MG63 (cell line): ENCODE measurements at places on chromosomes 5 and 9.

GRCh38 chr5:56327809-56328208, 94.7 kb upstream of the ANKRD55 start:
- DNase-seq, result no peak

- DNase-seq, result no peak
These were observed 51.3 kb downstream of the SNX24 start for GRCh38 chr5:122896598-122897282.

DNA sequence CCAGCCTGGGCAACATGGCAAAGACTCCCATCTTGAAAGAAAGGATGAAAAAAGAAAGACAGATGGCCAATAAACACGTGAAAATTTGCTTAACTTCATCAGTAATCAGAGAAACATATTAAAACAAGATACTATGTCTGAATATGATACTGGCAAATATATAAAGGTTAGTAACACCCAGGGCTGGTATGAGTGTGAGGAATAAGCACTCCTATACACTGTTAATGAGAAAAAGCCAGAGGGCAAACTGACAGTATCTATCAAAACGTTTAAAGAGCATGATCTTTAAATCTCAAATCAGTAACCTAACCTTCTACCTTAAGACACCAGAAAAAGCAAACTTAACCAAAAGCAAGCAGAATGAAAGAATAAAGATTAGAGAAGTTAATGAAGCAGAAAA, 14.1 kb downstream of the B4GALT1 start:
- no peak for DNase-seq

GRCh38 chr9:126474786-126475485, 138.8 kb upstream of the LMX1B start:
- DNase-seq, result no peak

- no peak for DNase-seq
These were observed 173.1 kb downstream of the SYK start for GRCh38 chr9:90974643-90975245.

DNA sequence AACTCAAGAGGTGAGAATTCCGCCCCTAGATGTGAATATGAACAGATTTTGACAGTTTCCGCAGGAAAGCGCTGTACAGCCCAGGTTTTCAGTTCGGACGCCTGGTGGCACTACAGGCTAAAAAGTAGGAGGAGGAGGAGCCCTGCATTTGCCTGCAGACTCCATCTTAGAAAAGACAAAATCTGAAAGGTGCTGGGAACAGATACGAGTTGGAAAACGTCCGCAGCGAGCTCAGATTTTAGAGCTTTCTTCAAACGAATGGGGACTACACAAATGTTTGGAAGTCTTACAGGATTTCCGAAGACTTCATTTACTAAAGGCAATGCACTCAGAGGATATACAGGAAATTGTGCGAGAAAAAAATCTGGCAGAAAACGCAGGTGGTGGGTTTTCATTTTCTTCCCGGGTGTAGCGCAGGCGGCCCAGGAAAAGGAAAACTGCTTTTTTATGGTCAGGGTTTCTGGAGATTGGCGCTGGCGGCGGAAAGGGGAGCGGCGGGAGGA, 9.9 kb upstream of the PCDHB2 start:
- peak; percentile 58 for DNase-seq

DNA sequence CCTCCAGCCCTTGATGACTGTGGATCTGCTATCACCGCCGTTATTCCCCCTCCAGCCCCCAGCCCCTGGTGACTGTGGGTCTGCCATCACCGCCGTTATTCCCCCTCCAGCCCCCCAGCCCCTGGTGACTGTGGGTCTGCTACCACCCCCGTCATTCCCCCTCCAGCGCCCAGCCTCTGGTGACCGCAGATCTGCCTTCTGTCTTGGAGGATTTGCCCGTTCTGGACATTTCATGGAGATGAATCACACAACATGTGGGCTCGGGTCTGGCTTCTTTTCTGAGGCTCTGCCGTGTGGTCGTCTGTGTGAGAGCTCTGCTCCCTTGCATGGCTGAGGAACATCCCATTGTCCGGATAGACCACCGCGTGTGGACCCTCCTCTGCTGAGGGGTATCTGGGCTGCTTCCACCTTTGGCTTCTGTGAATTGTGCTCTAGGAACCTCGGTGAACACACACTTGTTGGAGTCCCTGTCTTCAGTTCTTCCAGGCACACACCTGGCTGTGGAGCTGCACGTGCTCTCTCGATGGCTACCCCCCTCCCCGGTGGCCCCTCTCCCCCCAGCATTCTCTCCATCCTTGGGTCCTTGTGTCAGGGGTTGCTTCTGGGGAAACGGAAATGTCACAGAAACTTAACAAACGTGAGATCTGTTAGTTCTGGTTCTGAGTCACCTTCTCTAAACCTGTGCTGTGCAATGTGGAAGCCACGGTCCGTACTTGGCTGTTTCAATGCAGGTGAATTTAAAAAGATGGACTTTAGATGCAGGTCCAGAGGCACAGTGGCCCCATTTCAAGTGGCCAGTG, 105.3 kb upstream of the COL5A1 start:
- DNase-seq, result peak; percentile 49

DNA sequence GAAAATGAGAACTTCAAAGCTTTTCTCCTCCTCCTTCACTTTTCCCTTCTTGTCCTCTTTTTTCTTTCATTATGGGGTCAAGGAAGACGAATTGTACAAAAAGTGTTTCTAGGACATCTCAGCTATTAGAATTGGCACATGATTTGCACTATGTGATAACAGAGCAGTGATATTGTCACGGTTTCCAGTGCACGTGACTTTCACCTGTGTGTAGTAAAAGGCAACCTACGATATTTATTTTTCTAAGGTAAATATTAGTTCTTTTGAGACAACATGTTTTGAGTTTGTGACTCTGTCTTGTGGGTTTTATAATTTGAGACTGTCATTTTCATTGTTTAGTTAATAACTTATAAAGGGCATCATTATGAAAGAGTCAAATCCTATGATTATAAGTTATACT, 213.1 kb downstream of the PSAT1 start:
- DNase-seq, result no peak

DNA sequence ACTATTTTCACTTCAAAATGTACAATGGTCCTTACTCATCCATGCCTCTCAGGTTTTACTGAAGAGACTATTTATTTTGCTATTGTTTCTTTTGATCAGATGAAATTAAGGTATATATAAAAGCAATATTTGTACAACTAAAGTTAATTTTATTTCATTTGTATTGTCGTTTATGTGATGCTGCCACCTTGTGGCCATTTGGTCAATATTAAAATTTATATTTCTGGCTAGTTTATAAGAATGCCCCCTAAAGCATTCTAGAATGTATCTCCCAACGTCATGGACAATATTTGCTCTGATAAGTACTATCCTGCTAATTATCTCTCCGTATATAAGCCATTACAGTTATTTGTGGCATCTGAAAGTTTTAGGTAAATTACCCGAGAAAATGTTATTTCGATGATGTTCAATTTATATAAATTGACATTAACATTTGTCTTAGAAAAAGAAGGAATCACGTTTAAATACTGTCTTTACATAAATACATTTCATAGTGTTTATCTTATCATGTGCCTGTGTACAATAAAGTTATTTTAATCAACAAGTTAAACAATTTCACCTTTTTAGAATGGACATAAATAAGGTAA, 680.0 kb downstream of the TAF11L14 start:
- DNase-seq, result no peak
